ENCODE measurements at places on chromosomes 5 and 9. TPM values are rescaled to one million over a fixed set of nuclear protein-coding genes. Genes with fewer than 3 reads are reported as not detected.

GRCh38 chr9:32738501-32739172 is 44.7 kb upstream of the TMEM215 start:
- H3K4me3 ChIP-seq: no peak overlapping the region
- H3K27ac ChIP-seq: no peak overlapping the region
- H3K27me3 ChIP-seq: no peaks in the 10 kb centered on the region
- no peak for DNase-seq
- H3K4me1 ChIP-seq: no peaks in the 10 kb centered on the region

- H3K27me3 ChIP-seq: no peaks in the 10 kb centered on the region
- DNase-seq: no peak
- no peaks in the 10 kb centered on the region for H3K36me3 ChIP-seq
- H3K4me1 ChIP-seq: no peaks in the 10 kb centered on the region
- H3K4me3 ChIP-seq: no peak overlapping the region
- no peak overlapping the region for H3K27ac ChIP-seq
Observed at GRCh38 chr5:83009408-83009807, 67.8 kb downstream of the TMEM167A start.

- peaks cover 7% of the 10 kb centered on the region for H3K4me1 ChIP-seq
- no peaks in the 10 kb centered on the region for H3K27me3 ChIP-seq
- no peak for DNase-seq
- H3K27ac ChIP-seq: no peak overlapping the region
Observed at GRCh38 chr5:133921069-133921468, 47.4 kb downstream of the C5orf15 start.

DNA sequence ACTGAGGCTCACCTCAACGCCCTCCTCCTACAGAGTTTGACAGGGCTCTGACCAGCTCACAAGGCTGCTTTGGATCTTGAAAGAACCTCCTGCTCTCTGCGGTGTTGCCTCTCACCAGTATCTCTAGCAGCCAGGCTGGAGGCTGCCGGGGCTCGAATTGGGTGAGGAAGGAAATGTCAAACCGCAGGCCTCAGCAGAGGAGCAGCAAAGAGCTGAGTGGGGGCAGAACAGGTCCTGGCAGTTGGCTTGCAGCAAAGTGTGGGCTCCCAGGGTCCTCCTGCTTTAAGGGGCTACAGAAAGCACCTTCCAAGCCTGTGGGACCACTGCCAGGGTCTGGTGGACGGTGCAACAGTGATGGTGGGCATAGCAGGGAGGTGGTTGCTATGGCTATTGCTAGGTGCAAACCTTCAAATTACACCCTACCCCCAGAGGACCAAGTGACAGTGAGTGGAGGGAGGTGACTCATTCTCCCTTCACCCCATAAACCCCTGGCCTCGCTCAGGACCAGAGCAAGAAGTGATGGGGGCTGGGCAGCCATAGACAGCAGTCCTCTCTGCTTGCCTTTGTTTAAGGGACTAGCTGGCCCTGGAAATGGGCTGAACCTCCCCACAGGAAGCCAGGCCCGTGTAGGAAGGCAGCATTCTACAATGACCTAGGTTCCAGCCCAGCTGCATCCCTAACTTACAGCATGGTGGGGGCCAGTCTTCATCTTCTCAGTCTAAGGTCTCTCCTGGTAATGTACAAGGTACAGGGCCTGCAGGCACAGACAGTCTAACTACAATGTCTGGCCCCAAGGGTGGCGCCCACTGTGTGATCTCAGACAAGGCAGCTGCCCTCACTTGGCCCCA is 18.7 kb downstream of the LCP2 start:
- H3K4me3 ChIP-seq: peak overlapping the region; percentile 16
- H3K27me3 ChIP-seq: no peaks in the 10 kb centered on the region
- H3K36me3 ChIP-seq: peaks cover 7% of the 10 kb centered on the region
- peak; percentile 61 for DNase-seq
- H3K27ac ChIP-seq: peak overlapping the region; percentile 60

The UBE2QL1 gene
- total RNA-seq: not detected

The XPA gene
- total RNA-seq: 11.4 TPM

The ESM1 gene
- total RNA-seq: not detected
